Peyer's patch (tissue), 4 donors: ENCODE measurements at places on chromosomes 5 and 9.

DNA sequence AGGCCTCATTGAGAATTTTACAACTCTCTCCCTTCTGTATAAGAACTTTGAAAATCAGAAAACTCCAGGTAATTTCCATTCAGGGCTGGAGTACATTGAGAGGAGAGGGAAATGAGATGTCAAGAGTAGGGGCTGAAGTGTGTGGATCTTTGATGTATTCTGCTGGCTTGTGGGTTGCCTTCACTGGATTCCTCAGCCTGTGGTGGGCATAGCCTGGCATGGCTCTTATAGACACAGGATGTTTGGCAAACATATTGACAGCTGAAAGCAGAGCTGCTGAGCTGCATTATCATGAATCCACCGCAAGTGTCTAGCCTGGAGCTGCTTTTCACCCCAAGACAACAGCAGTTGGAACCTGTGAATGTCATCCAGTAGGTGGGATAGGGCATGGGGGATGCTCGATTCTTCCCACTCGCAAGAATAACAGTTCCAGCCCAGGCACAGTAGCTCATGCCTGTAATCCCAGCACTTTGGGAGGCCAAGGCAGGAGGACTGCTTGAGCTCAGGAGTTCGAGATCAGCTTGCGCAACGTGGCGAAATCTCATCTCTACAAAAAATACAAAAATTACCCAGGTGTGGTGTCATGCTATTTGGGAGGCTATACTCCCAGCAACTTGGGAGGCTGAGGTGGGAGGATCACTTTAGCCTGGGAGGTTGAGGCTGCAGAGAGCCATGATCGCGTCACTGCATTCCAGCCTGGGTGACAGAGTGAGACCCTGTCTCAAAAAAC, 36.0 kb upstream of the TTC23L start:
- no peak for DNase-seq

DNA sequence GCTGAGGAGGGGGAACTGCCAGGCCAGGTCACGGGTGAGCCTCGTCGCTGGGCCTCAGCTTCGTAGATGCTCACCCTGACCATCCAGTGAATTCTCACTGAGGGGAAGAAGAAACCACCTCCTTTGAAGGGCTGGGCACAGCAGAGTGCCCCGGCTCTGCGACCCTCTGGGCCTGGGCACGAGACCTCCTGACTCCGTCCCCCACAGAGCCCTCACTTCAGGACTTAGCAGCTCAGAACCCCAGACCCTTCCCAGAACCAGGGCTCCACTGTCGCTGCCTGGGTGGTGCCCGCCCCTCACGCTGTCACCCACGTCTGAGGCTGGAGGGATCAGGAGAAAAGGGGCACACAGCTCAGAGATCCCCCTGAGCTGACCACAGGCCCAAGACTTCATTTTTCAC, 34.3 kb upstream of the TMEM250 start:
- DNase-seq = no peak

DNA sequence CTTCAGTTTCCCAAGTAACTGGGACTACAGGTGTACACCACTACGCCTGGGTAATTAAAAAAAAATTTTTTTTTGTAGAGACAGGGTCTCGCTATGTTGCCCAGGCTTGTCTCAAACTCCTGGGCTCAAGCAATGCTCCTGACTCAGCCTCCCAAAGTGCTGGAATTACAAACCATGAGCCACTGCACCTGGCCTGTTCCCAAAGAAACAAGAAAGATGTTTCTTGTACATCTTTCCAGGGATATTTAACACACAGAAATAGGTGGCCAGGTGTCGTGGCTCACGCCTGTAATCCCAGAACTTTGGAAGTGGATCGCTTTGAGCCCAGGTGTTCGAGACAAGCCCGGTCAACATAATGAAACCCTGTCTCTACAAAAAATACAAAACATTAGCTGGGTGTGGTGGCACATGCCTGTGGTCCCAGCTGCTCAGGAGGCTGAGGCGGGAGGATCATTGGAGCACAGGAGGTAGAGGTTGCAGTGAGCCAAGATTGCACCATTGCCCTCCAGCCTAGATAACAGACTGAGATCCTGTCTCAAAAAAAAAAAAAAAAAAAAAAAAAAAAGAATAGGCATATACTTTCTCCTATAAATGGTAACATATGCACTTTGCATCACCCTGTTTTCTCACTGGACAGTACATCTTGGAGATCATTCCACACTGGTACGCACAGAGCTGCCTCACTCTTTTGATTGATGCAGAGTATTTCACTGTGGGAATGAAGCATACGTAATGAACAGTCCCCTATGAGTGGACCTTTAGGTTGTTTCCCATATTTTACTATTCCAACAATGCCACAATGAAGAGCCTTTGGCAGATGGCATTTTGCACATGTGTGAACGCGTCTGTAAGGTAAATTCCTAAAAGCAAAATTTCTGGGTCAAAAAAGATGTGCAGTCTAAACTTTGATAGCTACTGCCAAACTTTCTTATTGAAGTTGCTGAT, 2.0 kb upstream of the GRHPR start:
- DNase-seq = no peak

- no peak for DNase-seq
Measured at GRCh38 chr5:93226202-93226735, 354.8 kb downstream of the NR2F1-AS1 start.

GRCh38 chr5:98101131-98101530, 672.3 kb upstream of the RGMB start:
- DNase-seq = no peak

- peak; percentile 15 for DNase-seq
Measured at GRCh38 chr9:123419091-123419490, 63.1 kb downstream of the CRB2 start.
